Lower lobe of right lung (tissue), 2 donors: ENCODE measurements at places on chromosomes 1 and 21.
A peak's percentile ranks its signal among the peaks of the same experiment; 100 is the strongest.

- no peak for DNase-seq
Observed at GRCh38 chr21:15943009-15943666, 213.4 kb downstream of the USP25 start.

DNA sequence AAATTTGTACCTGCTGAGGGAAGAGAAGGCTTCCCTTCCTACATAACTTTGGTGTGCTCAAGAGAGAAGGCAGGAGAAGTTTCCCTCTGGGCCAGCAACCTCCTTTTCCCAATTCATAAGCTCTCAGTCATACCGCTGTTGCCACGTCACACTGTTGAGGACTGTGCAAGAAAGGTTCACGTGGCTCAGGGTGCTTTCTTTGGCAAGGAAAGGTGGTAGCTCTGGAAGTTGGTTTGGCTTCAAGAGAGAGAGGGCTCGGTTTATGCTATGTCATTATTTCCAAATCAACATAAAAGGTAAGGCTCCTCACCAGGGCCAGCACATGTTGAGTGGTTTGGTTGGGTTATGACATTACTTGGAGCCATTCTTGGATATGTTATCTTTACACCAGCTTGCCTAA, 77.3 kb downstream of the TNFSF18 start:
- no peak for DNase-seq

DNA sequence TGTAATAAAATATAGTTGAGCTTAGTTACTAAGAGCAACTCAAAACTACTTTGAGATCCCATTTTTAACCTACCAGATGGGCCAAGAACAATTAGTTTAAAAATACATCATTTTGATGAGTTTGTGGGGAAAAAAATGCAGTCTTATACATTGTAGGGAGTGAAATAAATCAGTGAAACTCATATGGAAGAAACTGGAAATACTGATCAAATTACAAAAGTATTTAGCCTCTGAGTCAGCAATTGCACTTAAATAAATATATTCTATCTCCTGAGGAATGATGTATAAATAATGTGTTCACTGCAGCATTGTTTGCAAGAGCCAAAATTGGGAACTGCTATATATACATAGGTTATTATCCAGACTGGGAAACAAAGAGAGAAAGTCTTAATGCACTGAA, 4.6 kb upstream of the SMCP start:
- no peak for DNase-seq

- DNase-seq: no peak
Observed at GRCh38 chr1:88052167-88052566, 631.9 kb upstream of the PKN2 start.

- no peak for DNase-seq
Observed at GRCh38 chr1:35587736-35588135, 14.6 kb downstream of the TFAP2E start.

- no peak for DNase-seq
Observed at GRCh38 chr1:98500324-98500723, 161.2 kb upstream of the SNX7 start.

DNA sequence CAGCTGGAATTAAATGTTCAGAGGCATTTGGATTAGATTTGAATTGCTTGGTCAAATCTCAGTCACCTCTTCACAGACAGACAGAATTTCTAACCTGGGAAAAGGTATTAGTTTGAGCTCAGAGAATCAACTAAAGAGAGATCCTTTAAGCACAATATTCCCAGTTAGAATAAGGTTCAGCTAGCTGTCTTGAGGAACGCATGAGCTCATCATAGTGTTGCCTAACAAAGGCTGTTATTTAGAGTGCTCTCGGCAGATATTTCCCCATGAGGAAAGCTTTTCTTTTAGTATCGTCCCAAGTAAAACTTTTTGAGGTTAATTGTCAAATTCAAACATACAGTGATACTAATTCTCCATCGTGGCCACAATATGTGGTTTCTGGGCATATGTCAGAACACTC, 269.9 kb downstream of the HLX start:
- DNase-seq: no peak

GRCh38 chr1:118827636-118828035, 160.5 kb downstream of the TBX15 start:
- DNase-seq: no peak

DNA sequence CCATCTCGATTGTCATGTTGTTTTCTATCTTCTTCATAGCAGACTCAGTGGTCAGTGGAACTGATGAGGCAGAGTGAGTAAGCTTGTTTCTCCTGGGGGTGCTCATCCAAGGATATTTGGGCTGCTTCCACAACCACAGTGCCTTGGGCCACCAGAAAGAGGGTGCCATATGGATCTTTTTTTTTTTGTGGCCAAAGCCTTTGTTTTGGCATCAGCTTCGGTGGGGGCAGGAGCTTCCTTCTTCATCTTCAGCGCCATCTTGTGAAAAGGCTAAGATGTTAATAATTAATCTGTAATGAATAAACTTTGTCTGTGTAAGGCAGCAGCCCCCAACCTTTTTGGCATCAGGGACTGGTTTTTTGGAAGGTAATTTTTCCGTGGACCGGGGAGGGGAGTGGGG, 6.6 kb upstream of the PLPP3 start:
- no peak for DNase-seq

- DNase-seq: no peak
Observed at GRCh38 chr1:69246109-69246508, 321.6 kb upstream of the LRRC7 start.

GRCh38 chr21:35732788-35733187, 327.5 kb downstream of the SETD4 start:
- no peak for DNase-seq

GRCh38 chr1:117146575-117147340, 25.2 kb upstream of the TRIM45 start:
- no peak for DNase-seq

DNA sequence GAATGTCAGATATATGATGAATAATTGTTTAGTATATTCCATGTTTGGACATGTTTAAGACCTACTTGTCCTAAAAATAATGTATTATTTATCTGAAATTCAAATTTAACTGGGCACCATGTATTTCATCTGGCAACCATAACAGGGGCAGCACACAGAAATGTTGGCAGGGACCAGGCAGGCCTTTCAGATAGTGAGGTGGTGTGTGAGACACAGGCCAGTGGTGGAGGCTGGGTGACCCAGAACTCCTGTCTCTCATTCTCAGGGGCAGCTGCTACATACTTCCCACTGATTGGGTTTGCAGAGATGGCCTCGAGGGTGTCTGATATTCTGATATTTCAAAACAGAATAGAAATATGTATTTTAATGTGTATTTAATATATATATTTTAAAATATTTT, 1.3 kb upstream of the FASLG start:
- no peak for DNase-seq

- DNase-seq: no peak
Observed at GRCh38 chr21:33544451-33545195, 1.8 kb downstream of the SON start.

DNA sequence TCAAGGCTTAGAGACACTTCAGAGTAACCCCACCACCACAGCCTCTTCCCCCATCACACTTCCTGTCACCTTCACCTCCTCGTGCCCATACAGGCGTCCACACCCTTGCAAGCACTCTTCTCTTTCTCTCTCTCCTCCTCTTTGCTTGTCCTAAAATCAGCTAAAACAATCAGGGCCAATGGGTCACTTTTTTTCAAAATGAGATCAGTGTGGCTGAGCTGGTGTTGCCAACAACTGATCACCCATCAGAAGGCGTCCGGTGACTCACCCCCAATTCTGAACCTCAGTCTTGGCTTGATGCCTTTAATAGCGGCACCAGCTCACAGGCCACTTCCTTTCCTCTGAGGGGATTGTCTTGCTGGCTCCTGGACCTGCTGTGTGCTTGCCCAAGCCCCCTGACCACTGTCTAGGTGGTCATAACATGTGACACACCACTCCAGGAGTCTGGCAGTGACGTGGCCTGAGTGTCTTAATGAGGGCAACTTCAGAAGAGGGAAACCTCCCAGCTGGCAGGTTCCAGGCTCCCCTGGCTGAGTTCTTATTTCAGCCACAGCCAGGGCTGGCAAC, 1.6 kb downstream of the DRAXIN start:
- no peak for DNase-seq

DNA sequence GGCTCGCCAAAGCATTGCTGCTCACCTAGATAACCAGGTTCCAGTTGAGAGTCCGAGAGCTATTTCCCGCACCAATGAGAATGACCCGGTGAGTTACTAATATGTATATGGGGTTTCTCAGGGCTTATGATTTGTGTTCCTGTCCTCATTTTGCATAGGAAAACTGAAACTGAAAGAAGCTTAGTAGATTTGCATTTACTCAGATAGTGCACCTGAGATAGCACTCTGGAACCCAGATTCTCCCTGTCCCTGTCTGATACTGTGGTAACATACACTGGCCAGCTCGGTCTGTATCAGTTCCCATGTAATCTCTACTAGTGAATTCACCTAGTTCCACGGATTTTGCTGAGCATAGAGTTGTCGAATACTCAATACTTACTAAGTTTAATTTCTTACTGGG, 28.1 kb downstream of the DAP3 start:
- no peak for DNase-seq

DNA sequence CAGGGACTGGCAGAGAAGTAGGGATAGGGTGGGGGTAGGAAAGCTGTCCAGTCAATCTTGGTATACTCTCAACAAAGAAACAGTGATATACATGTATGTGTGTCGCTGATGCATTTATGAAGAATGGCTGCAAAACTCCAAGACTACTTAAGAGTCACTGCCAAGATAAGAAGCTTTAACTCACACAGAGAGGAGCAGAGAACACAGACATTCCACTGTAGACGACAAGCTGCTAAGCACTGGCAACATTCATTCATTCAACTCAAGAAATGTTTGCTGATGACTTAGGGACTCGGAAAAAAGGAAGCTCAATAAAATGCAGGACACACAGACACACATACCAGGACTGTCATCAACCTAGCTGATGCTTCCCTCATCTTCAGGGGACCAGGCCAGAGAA, 5.5 kb downstream of the CTNNBIP1 start:
- DNase-seq: no peak

DNA sequence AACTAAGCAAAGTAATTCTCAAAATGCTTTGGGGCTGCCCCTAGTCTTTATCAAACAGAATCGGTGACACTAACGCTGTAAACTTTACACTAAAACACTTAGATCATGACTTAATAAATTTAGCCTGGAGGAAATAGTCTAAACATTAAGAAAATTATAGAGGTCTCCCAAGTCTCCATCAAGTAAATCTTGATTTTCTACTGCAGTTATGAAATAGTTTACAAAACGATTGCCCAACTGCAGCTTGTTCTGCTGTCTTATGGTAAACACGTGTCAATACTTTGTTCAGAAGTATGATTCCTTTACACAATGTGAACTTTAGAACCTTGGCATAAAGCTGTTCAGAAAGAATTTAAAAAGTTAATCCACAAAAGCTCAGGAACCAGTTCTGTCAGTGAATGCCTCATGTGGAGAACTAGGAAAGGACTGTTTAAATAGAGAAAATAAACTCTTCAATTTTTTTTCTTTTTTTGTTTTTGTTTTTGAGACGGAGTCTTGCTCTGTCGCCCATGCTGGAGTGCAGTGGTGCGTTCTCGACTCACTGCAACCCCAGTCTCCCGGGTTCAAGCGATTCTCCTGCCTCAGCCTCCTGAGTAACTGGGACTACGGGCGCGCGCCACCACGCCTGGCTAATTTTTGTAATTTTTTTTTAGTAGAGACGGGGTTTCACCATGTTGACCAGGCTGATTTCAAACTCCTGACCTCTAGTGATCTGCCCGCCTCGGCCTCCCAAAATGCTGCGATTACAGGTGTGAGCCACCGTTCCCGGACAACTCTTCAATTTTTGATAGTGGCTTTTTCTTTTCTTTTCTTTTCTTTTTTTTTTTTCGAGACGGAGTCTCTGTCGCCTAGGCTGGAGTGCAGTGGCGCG, 1.6 kb downstream of the DDI2 start:
- DNase-seq: no peak

- DNase-seq: no peak
Observed at GRCh38 chr1:180182643-180183311, 28.1 kb downstream of the QSOX1 start.

- DNase-seq: peak; percentile 62
Observed at GRCh38 chr21:42513151-42513984, at the start of gene SLC37A1. TSS of gene SLC37A1 (plus strand) at chr21:42513852. CDS start at chr21:42518455, 4,603 bp downstream.

DNA sequence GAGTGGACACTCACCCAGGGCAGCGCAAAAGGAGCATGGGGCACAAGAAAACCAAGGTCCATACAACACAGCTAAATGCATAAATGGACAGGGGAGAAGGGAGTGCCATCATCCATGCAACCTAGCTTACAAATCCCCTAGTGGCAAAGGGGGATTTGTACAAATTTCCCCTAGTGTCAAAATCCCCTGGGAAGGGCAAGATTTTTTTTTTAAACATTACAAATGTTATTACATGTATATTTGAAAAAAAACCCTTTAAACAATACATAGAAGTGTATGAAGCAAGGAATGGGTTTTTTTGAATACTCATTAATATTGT, 89.6 kb upstream of the IVNS1ABP start:
- no peak for DNase-seq

- DNase-seq: no peak
Observed at GRCh38 chr1:60911966-60912697, 170.2 kb upstream of the NFIA start.

GRCh38 chr21:45576838-45577737, 34.8 kb upstream of the SLC19A1 start:
- DNase-seq: peak; percentile 28

DNA sequence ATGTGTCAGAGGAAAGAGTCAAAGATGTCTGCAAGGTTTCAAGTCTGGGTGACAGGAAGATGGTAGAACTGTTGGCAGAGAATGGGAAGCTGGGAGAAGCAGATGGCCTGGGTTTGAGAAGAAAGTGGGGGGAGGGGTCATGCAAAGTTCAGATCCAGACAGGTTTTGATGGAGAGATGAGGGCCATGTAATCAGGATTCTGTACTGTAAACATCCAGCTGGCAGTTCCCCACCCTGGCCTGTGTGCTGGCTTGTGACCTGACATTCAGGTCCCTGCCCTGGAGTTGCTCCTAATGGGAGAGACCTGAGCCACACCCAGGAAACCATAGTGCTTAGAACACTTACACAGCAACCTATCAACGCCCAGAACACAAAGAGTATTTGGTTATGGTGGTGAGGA, 15.6 kb upstream of the ETV3 start:
- DNase-seq: no peak

DNA sequence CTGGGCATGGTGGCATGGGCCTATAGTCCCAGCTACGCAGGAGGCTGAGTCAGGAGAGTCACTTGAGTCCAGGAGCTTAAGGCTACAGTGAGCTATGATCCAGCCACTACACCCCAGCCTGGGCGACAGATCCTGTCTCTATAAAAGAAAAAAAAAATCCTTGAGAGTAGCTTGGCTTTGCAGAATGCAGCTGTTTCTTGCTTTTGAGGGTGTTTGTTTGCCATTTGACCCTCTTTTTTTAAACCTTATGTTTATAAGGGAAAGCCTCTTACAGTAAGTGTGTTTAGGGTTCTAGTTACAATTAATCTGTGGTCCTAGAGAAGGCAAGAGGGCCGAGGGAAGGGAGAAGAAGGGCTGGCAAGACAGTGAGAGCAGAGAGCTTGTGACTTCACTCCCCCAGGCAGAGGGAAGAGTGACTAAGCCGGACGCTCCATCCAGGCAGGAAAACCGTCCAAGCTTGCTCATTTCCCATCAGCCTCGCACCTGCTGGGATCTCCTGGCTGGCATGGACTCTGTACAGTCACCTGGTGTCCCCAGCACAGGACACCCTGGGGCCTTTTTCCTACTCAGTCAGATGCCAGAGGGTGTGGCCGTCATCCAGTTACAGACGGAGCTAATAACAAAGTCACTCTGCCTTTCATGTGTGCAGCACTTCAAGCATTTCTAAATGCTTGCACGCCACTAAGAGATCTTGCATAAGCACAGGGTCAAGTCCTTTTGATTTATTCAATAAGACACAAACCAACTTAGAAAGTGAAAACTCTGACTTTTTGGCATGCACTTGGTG, 55.5 kb upstream of the PSEN2 start:
- DNase-seq: peak; percentile 82

- no peak for DNase-seq
Observed at GRCh38 chr21:36065497-36066036, 4.3 kb upstream of the CBR1 start.
